ENCODE measurements at places on chromosomes 7 and 10.

DNA sequence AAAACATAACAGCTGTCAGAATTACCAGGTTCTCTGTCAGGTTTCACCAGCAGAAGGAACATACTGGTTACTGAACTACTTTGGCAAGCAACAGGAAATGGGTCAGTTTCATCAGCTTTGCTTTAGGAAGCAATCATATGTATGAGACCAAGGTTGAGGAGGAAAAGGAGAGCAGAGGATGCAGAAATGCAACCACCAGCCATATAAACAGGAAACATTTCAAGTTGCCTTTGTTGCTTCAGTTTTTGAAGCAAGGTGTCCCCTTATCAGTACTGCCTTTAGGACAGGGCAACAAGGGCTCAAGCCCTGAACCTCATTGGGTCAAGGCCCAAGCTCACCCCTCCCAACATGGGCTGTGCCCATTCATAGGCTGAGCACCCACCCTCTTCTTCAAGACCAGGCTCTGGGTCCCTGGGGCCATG lies 10.2 kb downstream of the HIPK2 start:
- peak; percentile 39 for DNase-seq

DNA sequence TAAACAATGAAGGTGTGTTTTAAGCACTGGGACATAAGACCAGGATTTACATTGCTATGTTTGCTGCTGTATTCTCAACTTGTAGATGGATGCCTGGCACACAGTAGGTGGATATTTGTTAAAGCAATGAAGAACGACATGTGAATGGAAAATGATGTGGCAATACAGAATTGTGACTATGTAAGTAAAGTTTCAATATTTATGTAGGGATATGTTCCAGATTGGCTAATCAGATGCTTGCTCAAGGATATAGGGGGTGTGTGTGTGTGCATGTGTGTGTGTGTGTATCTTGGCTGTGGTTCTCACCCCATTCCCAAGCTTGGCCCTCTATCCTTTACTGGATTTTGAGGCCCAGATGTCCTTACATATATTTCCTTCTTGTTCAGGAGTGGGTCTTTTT lies 42.7 kb upstream of the LAMB1 start:
- DNase-seq, result no peak

GRCh38 chr10:120732067-120732466 lies 119.1 kb upstream of the WDR11 start:
- DNase-seq, result no peak

DNA sequence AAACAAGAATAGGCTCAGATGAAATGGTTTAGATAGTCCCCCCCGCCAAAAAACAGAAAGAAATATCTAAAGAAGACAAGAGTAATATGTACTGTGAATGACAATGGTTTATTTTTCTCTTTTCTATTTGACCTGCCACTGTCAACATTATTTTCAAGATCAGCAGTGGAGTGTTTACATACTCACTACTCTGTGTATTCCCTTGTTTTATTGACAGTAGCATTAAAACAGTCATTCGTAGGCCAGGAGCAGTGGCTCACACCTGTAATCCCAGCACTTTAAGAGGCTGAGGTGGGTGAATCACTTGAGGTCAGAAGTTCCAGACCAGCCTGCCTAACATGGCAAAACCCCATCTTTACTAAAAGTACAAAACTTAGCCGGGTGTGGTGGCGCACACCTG lies 245.3 kb upstream of the SLC26A5 start:
- DNase-seq, result no peak

DNA sequence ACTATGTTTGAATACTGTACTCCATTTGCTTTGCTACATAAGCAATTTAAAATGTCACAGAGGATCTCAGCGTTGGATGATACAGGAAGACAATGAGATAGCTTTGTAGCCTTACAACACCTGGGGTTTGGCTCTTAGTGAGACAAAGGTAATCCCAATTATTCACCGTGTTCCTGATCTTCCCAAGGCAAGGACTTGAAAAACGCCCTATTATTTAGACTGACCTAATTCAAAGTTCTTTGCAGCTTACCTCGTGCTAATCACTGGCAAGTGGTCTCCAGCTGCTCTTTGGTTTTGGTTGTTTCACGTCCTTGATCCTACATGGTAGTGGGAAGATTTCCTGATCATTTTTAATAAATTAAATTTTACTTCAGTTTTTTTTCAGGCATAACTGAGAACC lies 23.0 kb upstream of the C7orf33 start:
- no peak for DNase-seq

DNA sequence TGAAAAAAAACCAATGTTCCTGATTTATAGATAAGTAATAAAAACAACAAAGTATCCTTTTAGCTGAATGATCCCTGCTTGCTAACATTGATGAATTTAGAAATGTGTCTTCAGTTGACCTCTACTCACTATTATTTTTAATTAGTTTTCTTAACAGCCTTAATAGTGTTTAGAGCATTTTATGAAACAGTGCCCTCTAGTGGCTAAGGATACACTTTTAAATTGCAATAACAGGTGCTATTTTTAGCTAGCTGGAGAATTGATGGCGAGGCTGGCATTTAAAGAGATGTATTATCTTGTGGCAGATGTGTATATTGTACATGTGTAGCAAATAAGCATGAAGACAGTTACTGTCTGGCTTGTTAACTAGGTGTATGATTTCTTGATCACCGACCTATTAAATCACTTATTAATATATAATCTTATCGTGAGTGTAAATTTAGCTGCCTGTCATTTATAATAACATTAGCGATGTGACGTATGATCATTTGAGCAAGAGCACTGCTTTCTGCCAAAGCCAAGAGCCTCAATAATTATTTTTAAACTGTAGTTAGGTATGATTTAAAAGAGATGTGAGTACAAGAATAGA lies 451.9 kb downstream of the DPP6 start:
- no peak for DNase-seq

GRCh38 chr7:108109221-108109908 lies 20.8 kb downstream of the LAMB4 start:
- peak; percentile 32 for DNase-seq

DNA sequence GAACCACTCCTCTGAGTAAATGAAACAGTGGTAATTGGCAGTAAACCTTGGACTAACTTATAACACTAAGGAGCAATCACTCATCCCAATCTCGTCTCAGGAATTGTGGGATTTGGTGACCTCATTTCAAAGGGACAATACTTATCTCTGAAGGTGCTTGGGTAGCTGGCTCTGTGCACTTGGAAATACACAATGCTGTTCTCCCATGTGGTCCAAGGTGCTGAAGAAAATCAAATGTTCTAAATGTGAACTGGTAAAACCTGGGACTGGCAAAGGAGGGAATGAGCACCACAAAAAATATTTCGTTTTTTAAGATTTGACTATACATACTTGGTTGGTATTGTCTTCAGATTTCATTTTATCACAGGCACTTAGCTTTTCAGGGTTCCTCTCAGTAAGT lies 1193.0 kb downstream of the SORCS1 start:
- no peak for DNase-seq

DNA sequence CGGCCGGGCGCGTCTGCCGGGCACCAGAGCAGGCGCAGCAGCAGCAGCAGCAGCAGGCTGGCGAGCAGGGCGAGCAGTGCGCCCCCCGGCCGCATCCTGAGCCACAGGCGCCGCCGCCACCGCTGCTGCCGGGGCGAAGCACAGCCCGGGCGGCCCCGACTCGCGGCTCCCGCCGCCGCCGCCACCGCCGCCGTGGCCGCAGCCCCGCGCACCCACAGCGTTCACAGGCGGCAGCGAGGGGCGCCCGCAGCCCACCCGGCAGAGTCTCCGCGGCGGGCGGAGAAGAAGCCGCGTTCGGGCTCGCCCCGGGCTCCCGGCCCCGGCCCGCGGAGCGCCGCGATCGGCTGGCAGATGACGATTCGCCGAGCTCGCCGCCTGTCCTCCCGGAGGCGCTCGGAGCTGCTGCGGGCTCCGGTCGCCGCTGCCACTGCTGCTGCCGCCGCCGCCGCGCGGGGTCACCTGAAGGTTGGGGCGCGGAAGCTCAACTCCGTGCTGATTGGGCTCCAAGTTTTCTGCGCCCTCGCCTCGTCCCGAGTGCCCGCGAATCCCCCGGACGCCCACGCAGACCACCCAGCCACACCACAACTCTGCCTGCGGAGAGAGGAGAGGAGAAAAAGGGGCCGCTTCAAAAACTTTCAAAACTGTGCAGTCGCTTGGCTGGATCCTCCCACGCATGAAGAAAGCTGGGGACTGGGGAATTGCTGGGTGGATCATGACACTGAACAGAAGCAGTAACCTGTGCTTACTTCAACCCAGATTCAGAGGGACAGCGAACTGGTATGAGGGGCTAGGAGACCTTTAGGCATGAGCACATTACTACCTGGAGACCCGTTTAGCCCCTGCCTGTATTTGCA lies at the start of gene ST8SIA6:
Gene ST8SIA6 (minus strand): TSS at position 435 of the 854 bp plus-strand sequence. CDS start 340 bp downstream, at position 95.
- peak; percentile 58 for DNase-seq

- DNase-seq, result no peak
Observed at GRCh38 chr10:59276919-59277318, 85.4 kb downstream of the FAM13C start.

DNA sequence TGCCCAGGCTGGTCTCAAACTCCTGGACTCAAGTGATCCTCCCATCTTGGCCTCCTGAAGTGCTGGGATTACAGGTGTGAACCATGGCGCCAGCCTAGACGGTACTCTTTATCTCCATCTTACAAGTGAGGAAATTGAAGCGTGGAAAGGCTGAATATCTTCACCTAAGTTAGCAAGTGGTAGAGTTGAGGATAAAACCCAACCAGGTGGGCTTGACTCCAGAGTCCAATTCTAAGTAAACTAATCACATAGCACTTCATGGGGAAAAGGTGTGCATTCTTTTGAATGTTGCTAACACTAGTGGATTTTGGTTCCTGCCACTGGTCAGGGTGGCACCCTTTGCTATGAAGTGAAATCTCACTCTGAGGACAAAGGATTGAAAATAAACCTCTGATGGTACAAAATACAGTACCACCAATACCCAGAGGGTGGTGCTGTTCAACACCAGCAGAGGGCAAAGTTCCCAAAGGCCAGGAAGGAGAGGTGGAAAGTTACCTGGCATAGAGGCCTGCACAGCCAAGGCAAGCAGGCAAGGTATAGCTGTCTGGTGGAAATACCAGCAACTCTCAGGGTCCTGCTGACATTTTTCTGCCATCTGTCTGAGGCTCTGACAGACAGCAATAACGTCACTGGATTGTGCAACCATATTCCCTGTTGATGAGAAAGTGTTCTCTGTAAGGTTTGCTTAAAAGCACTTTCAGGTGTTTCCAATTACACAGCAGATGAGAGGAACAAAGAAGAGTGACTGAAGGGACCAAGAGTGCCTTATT lies 17.6 kb downstream of the ZDHHC16 start:
- DNase-seq, result peak; percentile 58

DNA sequence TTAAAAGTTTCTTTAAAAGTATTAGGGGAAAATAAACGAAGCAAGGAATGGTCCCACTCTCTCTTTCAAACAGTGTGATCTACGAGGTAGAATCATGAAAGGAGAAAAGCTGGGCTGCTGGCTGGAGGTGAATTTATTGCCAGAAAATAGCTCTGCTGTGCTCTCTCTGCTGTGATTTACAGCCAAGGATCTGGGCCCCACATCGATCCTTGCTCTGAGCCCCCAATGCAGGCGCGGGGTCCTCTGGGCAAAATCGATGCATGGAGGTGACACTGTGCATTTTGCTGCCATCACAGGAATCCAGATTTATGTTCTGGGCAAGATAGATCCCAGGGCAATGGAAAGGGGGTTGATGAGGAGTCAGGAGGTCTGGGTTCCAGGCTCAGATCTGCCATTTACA lies 91.0 kb upstream of the GPR26 start:
- DNase-seq, result no peak

DNA sequence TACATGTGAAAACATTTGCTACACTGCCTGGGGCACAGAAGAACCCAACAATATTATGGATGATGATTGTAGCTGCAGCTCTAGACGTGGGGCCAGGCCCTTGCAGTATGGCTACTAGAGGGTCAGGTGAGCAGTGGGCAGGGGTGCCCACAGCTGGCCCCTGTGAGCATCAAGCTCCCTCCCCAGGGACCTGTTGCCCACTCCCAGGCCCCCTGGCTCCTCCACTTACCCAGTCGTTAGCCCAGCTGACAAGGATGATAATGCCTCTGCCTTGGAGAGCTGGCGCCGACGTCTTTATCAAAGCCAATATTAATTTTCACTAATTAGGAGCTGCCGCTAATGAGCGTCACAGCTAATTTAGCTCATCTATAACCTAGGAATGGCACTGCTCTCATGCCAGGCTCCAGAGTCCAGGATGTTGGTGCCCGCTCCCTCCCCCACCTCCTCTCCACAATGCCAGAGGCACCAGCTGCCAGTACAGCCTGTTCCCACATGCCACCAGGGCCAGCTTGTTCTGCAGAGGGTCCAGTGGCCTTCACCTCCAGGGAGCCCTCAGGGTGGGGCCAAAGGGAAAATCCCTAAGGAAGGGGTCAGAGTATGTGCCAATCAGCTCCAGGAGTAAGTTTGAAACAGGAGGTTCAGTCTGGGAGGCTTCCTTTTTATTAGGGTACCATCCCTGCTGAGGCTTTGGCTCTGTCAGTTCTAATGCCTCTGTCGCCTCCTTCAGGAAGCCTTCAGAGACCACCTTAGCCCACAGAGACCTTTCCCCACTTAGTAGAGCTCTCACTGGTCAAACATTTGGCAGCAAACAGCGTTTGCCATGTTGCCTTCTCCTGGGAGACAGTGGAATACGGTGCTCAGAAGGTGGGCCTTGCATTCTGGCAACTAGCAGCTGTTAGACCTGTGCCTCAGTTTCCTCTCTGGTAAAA lies 77.2 kb downstream of the CDH23 start:
- no peak for DNase-seq

DNA sequence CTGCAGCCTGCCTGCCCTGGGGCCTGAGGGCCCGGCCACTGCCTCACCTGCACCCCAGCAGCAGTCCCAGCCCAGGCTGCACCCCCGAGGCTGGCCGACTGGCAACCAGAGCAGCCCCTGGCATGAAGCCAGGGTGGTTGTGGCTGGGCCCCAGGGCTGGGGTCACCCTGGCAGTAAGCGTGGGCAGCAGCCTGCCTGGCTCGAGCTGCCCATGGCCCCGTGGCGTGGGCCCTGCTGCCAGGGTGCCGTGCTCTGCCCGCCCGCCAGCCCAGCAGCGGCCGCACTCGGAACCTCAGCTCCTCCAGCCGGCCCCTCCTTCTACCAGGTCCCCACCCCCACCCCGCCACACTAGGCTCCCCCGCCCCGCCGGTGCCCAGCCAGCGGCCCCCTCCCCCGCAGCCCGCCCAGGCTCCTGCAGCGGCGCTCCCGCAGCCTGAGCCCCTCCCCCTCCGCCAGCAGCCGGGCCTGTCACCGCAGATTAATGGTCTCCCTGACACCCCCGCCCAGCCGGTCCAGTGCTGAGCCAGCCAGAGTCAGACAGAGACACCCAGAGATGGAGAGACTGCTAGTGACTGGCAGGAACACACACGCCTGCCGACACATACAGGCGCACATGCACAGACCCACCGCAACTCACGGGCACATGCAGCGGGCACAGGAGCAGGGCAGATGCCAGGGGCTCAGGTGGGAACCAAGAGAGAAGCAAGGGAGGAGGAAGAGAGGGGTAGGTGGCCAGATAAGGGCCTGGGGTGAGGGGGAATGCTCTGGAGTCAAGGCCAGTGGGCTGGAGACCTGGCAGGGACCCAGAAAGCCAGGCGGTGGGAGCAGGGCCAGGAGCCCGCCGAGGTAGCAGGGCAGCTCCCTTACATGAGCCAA lies 22.4 kb downstream of the KCNH2 start:
- DNase-seq, result no peak

DNA sequence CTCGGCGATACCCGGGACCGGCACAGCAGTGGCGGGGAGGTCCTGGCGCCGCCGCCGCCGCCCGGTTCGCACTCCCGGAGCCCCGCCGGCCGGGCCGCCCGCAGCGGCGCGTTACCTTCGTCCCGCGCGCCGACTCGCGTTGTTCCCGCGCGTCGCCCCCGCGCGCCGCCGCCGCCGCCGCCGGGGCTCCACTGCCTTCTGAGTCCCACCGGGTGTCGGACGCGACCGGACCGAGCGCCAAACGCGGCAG lies at the start of gene EZH2:
Gene EZH2 (minus strand): TSS at position 243 of the 250 bp plus-strand sequence. CDS start 36,993 bp downstream, outside the sequence.
- no peak for DNase-seq
